Lung microvascular endothelial cell (primary cell): ENCODE measurements at places on chromosomes 11 and 22.
A peak's percentile ranks its signal among the peaks of the same experiment; 100 is the strongest.

DNA sequence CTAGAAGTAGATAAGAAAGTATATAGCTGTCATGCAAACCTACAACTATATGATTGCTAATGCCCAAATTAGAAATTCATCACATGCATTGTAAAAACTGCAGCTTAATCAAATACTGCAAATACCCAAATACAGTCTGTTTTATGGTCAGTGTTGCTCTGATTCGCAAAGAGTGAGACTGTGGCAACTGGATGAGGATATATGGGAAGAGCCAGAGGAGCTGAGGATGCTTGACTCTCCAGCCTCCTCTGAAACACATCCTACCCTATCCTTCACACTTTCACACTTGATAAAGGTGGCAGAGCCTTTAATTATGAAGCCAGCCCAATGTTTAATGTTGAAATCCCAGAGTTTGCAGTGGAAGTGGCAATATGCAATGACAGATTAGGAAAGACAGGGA, 21.9 kb upstream of the OR2AT4 start:
- no peak for DNase-seq

- no peak for DNase-seq
Observed at GRCh38 chr11:69650081-69650831, 9.3 kb downstream of the CCND1 start.

GRCh38 chr11:75041263-75041662, 52.5 kb downstream of the NEU3 start:
- DNase-seq: no peak

GRCh38 chr11:2215230-2215560, 43.6 kb upstream of the TH start:
- DNase-seq: no peak

DNA sequence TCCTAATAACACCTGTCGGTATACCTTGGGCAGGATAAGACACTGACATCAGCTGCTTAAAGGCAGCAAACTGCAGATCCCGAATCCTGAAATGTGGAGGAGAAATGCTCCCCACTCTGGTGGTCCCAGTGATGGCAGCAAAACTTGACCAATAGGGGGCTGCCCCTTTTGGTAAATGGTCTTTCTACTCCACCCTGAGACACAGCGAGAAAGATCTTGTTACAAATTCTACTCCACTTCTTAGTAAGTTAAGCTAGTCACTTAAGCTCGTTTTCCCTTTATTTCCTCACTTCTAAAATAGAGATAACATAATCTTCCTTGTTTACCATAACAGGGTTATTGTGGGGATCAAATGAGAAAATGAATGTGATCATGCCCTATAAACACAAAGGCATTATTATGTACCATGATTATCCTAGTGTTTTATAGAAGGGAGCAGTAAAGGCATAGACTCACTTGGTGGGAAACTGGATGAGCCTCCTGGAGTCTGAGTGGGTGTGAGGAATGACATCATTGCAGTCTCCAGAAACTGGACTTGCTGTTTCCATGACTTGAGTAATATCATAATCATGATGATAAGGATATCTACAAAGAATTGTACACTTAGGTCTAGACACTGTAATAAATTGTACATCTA, 50.9 kb downstream of the ENDOD1 start:
- DNase-seq: no peak

- DNase-seq: no peak
Observed at GRCh38 chr22:26452236-26453016, 23.4 kb downstream of the ASPHD2 start.

DNA sequence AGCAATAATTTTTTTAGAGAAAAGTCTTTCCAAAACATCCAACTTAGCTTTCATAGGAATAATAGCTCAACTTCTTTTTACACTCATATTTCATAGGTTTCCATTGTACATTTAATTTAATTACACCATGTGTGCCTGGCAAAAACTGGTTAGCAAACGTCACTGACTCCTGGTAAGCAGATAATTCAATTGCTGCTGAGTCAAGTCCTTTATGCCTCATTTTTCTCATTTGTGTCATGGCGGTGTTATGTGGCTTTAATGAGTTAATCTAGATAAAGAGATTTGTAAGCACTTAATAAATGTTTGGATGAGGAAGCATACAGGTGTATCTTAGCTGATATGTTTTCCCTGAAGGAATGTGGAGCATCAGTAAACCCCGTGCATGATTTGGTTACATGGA, 41.2 kb upstream of the PAK1 start:
- no peak for DNase-seq

DNA sequence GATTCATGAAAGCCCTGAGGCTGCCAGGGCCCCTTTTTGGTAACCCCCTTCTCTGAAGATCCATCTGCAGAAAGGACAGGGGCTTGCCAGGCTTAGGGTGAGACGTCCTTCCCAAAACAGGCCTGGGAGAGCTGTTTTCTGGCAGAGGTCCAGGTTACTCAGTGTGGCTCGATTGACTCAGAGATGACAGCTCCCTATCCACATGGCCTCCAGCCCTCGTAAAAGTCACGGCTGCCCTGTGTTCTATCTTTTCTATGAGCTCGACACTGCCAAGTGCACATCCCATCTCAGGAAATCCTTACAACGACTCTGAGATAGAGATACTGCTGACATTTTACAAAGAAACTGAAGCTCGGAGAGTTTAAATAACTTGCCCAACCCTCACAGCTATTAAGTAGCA, 20.4 kb downstream of the ADAMTS8 start:
- peak; percentile 3 for DNase-seq

- no peak for DNase-seq
Observed at GRCh38 chr11:73872749-73873357, 3.8 kb downstream of the COA4 start.

- DNase-seq: no peak
Observed at GRCh38 chr22:22450343-22450839, 58.2 kb downstream of the ZNF280B start.

DNA sequence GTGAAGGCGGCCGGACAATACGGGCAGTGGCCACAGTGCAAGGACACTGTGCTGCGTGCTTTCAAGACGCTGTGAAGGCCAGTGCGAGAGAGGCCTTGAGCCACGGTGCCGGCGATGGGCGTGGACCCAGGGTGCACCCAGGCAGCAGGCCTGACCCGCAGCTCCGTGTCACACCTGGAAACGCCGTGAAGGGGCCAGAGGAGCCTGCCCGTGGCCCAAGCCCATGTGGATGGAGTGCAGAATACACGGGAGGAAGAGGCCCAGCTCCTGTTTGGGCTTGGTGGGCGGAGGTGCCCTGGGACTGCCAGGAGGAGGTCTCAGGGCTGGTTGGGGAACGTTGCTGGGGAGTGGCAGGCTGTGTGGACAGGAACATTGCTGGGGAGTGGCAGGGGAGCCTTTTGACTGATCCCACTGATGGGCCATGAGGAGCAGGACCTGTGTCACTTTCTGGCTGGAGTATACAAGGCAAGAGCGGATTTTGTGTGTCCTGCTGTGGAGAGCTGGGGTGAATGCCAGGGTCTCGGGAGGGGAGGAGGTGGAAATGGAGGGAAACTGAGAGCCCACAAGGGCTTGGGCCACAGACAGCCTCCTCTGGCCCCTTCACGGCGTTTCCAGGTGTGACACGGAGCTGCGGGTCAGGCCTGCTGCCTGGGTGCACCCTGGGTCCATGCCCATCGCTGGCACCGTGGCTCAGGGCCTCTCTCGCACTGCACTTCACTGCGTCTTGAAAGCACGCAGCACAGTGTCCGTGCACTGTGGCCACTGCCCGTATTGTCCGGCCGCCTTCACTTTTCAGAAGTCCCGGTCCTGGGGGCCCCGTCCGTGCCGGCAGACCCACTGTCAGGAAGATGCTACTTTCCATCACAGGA, 925.4 kb downstream of the BRD1 start:
- DNase-seq: no peak

DNA sequence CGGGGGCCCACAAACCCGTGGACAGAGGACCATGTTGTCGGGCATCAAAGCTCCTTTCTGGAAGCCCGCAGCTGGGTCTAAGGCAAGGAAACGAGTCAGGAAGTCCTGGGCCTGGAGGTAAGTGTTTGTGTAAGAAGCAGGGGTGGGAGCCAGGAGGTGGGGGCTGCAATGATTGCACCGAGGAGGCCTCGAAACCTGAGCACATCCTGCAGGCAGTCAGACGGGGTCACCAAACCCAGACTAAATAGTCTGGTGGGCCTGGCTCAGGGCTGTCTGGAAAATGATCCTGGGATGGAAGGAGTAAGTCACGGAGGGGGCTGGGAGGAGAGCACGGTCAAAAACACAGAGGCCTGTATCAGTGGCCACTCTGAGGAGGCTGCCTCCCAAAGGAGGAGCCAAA, 539.2 kb downstream of the MN1 start:
- no peak for DNase-seq

DNA sequence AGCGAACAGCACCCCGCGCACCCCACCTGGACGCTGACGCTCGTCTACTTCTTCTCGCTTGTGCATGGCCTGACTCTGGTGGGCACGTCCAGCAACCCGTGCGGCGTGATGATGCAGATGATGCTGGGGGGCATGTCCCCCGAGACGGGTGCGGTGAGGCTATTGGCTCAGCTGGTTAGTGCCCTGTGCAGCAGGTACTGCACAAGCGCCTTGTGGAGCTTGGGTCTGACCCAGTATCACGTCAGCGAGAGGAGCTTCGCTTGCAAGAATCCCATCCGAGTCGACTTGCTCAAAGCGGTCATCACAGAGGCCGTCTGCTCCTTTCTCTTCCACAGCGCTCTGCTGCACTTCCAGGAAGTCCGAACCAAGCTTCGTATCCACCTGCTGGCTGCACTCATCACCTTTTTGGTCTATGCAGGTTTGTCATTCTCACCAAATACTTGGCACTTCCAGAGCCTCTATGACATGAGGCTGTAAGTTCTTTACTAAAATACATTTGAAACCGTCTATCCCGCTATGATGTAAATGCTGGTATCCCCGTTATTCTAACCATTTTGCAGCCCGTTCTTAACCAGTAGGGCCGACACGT, 535 bp downstream of the AQP11 start:
- no peak for DNase-seq

- peak; percentile 25 for DNase-seq
Observed at GRCh38 chr11:83011333-83012167, 60.1 kb downstream of the RAB30 start.

DNA sequence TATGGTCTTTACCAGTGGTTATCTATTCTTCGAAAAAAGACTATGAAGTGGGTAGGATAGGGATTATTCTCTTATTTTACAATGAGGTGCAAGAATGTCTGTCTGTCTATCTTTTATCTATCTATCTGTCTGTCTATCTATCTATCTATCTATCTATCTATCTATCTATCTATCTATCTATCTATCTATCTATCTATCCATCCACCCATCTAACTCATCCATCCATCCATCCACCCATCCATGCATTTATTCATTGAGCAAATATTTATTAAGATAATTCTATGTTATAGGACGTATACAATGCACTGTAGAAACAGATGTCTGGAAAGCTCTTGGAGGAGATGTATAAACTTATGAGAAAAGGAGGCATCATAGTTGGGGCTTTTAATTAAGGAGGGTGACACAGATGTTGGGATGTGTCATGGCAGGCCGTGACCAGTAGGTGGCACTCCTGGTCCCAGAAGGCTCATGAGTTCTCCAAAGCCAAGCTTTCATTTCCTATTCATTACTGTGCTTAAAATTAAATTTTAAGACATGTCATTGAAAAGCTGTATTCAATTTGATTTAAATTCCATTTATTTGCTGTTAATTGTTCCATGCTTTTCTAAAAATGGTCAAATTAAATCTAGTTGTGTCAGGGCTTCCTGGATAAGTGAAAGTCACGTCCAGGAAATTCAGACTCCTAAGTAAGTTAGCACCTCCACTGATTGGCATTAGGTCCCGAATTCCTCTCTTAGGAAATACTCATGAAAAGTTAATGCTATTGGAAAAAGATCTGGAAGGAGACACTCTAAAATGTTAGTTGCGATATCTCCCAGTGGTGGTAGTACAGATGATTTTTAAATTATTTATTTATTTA, 19.0 kb upstream of the E2F8 start:
- peak; percentile 70 for DNase-seq
